ENCODE measurements at places on chromosomes 2 and 18. TPM values are rescaled to one million over a fixed set of nuclear protein-coding genes. Genes with fewer than 3 reads are reported as not detected.

TANC1 gene
- 0.13 TPM for total RNA-seq

- H3K27ac ChIP-seq, result no peak overlapping the region
- no peaks in the 10 kb centered on the region for H3K27me3 ChIP-seq
- no peak for DNase-seq
- H3K4me1 ChIP-seq, result no peaks in the 10 kb centered on the region
These were observed 244.3 kb downstream of the FAM210A start for GRCh38 chr18:13481820-13482617.

SLC38A11 gene
- total RNA-seq, result not detected

- no peak overlapping the region for H3K4me3 ChIP-seq
- H3K27ac ChIP-seq, result no peak overlapping the region
- no peaks in the 10 kb centered on the region for H3K27me3 ChIP-seq
These were observed 5.4 kb downstream of the DOK1 start for GRCh38 chr2:74559912-74560311.

KCNJ3 gene
- not detected for total RNA-seq

DNA sequence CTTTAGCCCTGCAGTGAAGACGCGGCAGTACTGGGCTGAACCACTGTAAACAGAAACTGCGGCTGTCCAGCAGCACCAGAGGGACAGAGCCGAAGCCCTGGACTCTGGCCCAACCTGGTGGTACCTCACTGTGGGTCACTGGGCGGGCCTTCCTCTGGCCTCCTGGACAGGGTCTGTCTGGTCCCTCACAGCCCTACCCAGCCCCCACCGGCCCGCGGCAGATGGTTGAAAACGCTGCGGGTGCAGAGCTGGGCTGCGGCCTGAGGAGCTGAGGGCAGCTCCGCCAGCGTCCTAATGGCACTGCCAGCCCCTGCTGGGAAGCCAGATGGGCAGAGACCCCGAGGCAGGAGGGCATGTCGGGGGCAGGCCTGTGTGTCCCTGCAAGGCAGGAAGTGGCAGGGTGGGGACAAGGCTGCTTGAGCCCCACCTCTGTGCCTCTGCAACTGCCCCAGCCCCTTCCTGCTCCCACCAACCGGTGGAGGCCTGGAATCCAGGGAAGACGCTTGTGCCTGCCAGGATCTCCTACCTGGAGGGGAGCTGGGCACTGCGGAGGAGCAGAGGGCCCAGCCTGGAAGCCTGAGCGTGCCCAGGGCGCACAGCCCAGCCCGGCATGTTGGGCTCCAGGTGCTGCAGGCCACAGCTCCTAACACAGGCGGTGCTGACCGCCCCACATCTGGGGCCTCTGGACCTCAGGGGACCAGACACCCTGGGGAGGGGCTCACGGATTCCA lies 36.3 kb downstream of the HS6ST1 start:
- peaks cover 5% of the 10 kb centered on the region for H3K4me1 ChIP-seq
- peaks cover 3% of the 10 kb centered on the region for H3K36me3 ChIP-seq
- no peaks in the 10 kb centered on the region for H3K27me3 ChIP-seq

Measured in naive thymus-derived CD4-positive, alpha-beta T cell (primary cell).